ENCODE measurements at places on chromosomes 12 and 14. TPM values are rescaled to one million over a fixed set of nuclear protein-coding genes. Genes with fewer than 3 reads are reported as not detected.

DNA sequence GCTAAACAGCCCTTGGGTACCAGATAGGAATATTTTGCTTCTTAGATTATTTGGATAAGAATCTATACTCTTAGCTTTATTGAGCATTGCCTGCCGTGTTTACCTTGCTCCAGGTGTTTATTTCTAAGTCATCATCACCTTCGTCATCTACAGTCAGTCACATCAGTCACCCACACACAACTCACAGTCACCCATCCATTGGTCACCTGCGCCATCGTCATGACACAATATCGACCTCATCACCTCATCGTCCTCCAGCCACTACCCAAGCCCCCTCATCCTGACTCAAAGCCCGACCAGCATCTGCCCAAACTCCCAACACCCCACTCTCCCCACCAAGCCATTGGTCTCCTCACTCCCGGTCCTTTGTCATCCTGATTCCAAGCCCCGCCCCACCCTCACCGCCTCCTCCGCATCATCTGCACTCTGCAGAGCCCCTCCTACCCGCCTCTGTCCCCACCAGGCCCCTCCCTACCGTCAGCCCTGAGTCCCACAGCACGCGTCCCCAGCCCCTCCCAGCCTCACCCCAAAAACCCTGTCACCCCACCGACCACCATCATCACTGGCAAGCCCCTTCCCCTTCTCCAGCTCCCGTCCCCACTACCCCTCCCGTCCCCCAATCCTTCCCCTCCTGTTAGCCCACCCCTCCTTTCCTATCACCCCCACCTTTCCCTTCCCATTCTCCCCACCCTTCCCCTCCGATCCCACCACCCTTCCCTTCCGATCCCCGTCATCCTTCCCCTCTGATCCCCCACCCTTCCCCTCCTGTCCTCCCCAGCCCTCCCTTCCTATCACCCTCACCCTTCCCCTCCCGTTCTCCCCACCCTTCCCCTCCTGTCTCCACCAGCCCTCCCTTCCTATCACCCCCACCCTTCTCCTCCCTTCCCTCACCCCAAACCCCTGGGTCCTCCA lies 9.8 kb downstream of the DLK1 start:
- no peaks in the 10 kb centered on the region for H3K36me3 ChIP-seq
- no peak overlapping the region for H3K4me3 ChIP-seq
- no peak overlapping the region for H3K27ac ChIP-seq
- no peak for DNase-seq

DNA sequence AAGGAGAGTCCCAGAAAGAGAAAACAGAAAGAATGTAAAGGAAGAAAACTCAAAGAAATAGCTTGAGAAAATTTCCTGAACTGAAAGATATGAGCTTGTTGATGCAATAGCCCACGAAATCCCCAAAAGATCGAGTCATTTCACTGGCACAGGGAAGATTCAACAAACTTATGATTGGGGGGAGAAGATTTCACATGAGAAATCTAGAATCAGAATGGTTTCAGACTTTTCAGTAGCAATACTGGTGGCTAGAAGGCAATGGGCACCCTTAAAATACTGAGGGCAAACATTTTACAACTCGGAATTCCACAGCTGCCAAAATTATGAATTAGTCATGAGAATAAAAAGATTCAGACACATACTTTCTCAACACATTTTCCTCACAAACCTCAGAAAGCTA lies 8.9 kb upstream of the KRT7 start:
- DNase-seq: no peak
- H3K4me3 ChIP-seq: no peak overlapping the region
- no peak overlapping the region for H3K27ac ChIP-seq

DNA sequence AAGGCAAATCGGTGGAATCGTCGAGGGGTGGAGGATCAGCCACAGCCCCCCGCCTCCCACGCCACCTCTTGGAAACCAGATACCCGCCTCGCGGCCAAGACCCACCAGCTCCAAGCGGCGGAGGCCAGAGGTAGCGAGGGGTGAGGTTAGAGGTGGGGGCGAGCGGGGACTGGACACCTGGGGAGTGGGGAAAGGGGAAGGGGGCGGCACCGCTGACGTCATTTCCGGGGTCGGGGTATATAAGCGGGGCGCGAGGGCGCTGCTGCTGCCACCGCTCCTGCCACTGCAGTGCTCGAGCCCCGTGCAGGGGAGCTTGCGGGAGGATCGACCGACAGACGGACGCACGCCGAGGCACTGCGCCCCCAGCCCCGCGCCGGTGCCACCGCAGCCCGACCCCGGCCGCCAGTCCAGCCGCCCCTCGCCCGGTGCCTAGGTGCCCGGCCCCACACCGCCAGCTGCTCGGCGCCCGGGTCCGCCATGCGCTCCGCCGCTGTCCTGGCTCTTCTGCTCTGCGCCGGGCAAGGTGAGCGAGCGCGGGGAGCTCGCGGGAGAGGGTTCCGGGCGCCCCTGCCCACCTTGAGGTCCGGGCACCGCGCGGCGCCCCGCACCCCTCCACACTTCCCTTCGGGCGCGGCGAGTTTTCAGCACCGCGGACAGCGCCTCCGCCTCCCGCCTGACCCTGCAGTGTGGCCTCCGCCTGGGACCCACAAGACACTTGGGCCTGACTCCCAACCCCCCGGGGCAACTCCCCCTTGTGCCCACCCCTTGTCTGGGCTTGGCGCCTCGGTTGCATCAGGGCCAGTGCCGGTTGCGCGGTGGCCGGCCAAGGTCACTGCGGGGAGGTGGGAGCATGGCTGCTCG lies at the start of gene CHGA:
Gene CHGA (plus strand): TSS at position 268 of the 861 bp plus-strand sequence. CDS start 210 bp downstream, at position 478.
- H3K4me1 ChIP-seq: no peaks in the 10 kb centered on the region
- DNase-seq: peak; percentile 37
- peaks cover 23% of the 10 kb centered on the region for H3K27me3 ChIP-seq
- H3K4me3 ChIP-seq: no peak within 1 kb of the TSS
- H3K36me3 ChIP-seq: no peaks in the 10 kb centered on the region

- no peaks in the 10 kb centered on the region for H3K27me3 ChIP-seq
- no peaks in the 10 kb centered on the region for H3K36me3 ChIP-seq
- H3K27ac ChIP-seq: no peak overlapping the region
- no peaks in the 10 kb centered on the region for H3K4me1 ChIP-seq
- no peak for DNase-seq
Observed at GRCh38 chr14:64201921-64202545, 92.1 kb downstream of the ESR2 start.

DNA sequence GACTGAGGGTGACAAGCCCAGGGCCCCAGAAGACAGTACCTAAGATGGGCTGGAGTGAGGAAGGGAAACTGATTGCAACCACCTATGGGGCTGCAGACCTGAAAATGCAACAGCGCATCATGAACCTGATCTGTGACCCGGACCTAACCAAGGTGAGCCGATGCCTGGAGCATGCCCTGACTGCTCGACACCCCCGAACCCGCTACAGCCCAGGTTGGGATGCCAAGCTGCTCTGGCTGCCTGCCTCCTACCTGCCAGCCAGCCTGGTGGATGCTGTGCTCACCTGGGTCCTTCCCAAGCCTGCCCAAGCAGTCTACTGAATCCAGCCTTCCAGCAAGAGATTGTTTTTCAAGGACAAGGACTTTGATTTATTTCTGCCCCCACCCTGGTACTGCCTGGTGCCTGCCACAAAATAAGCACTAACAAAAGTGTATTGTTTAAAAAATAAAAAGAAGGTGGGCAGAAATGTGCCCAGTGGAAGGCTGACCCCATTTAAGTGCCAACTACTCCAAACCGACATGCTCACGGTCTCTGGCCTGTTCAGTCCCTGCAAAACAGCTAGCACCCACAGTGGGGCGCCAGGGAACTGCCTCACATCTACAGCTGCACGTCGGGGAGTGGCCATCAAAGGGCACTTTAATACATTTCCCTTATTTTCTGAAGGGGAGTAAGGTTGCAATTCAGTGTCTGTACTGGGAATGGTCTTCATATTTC lies 4.2 kb downstream of the RDH5 start:
- no peaks in the 10 kb centered on the region for H3K36me3 ChIP-seq
- no peaks in the 10 kb centered on the region for H3K27me3 ChIP-seq
- DNase-seq: peak; percentile 82
- H3K27ac ChIP-seq: peak overlapping the region; percentile 97
- H3K4me3 ChIP-seq: no peak overlapping the region
- peaks cover 83% of the 10 kb centered on the region for H3K4me1 ChIP-seq

DNA sequence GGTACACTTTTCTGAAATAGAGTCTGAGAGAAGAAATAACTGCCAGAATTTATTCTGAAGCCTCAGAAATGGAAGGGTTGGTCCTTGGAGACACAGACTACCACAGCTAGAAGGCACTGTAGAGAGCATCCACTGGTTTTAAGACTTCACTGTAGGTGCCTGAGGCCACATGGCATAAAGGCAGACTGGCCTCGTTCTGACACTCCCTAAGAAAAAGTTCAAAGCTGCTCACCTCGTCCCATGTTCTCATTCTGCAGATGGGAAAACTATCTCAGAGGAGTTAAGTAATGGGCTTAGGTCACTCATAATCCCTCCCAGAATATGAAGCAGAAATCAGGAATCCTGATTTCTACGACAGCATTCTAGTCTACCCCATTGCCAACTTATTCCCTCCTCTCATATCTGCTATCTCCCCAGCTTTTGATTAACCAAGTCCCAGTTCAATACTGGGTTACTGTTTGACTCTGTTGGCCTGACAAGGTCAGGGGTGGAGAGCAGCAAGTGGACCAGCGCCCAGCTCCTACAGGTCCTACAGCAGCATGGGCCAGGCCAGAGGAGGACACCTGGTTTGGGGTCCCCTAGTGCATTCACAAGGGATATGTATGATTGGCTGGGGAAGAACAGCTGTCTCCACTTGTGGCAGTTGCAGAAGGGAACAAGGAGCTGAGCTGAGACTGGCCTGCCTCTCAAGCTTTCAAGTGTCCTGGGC lies 3.7 kb downstream of the ITGA5 start:
- H3K27ac ChIP-seq: peak overlapping the region; percentile 97
- DNase-seq: no peak
- H3K4me1 ChIP-seq: peaks cover 27% of the 10 kb centered on the region
- H3K27me3 ChIP-seq: peaks cover 37% of the 10 kb centered on the region
- H3K4me3 ChIP-seq: peak overlapping the region; percentile 98

DNA sequence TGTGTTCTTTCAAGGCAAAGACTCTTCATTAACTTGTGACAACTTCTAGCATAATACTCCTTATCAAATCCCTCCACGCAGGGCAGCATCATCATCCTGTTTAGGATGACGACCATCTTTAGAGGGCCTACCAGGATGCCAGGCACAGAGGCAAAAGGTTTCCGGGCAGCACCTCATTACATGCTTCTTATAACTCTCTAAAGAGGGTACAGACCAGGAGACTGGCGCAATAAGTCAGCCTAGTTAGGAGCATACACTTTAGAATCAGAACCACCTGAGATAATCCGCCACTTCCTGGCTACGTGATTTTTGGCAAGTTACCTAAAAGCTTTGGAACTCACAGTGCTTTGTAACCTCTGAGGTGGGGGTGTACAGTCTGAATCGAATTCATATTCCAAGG lies 136.0 kb upstream of the NOS1 start:
- no peaks in the 10 kb centered on the region for H3K36me3 ChIP-seq
- H3K4me3 ChIP-seq: no peak overlapping the region
- no peaks in the 10 kb centered on the region for H3K27me3 ChIP-seq
- DNase-seq: no peak
- no peak overlapping the region for H3K27ac ChIP-seq

GRCh38 chr14:95127531-95127911 lies 29.8 kb downstream of the DICER1 start:
- H3K4me1 ChIP-seq: no peaks in the 10 kb centered on the region
- no peak overlapping the region for H3K27ac ChIP-seq
- H3K36me3 ChIP-seq: peaks cover 12% of the 10 kb centered on the region
- H3K4me3 ChIP-seq: no peak overlapping the region
- no peaks in the 10 kb centered on the region for H3K27me3 ChIP-seq

Gene RPL10L
- 16.0 TPM for total RNA-seq
